ENCODE measurements at places on chromosomes 4 and X.

- DNase-seq = no peak
These were observed 850.5 kb downstream of the CCSER1 start for GRCh38 chr4:90977726-90978125.

- no peak for DNase-seq
These were observed 139.2 kb downstream of the ASMT start for GRCh38 chrX:1754077-1754476.

- no peak for DNase-seq
These were observed 200.6 kb downstream of the CHIC2 start for GRCh38 chr4:53863736-53864365.

DNA sequence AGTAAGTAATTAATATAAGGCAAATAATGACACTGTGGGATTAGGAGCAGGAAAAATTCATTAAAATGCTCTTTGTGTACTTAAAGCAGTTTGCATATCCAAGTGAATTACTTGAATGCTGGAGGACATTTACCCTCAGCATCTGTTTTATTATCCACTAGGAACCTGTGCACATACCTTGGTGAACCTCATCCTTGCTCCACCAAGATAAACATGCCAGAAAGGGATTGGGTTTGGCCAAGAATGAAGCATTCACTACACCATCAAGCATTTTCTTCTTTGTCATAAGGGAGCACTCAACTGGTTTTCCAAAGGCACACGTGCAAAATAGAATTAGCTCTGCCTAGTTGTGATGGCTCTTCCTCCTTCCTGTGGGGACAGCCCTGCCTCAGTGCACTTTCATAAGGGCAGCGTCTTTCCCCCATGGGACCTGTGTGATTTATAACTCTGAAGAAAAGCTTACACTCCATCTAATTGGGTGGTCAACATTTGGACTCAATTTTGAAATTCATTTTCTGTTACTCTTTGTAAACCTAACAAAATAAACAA lies 291.7 kb downstream of the USP46 start:
- no peak for DNase-seq

- DNase-seq = peak; percentile 78
These were observed 19.7 kb upstream of the ABCG2 start for GRCh38 chr4:88177983-88178625.

- DNase-seq = no peak
These were observed 115.1 kb downstream of the CRLF2 start for GRCh38 chrX:1097328-1097727.

GRCh38 chr4:37836838-37837440 lies 10.5 kb downstream of the PGM2 start:
- DNase-seq = peak; percentile 60

DNA sequence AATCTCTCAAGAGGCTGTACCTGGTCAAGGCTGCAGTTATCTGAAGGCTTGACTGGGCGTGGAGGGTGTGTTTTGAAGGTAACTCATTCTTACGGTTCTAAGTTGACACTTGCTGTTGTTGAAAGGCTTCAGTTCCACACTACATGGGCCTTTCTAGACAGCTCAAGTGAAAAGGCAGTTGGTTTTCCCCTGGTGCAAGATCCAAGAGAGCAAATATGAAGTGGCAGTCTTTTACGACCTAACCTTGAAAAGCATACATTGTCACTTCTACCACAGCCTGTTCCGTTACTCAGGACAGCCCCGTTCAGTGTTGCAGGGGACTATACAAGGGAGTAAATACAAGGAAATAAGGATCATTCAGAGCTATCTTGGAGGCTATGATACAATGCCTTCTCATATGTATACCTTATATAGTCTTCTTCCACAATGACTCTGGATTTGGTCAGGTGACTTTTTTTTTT lies 46.2 kb downstream of the PDS5A start:
- DNase-seq = no peak

GRCh38 chrX:119008110-119008744 lies 33.8 kb downstream of the LONRF3 start:
- peak; percentile 22 for DNase-seq

- DNase-seq = no peak
These were observed 138.5 kb downstream of the CHRDL1 start for GRCh38 chrX:110657073-110657472.

- DNase-seq = no peak
These were observed 88.3 kb downstream of the CC2D2A start for GRCh38 chr4:15557786-15558550.

GRCh38 chr4:38302910-38303309 lies 342.7 kb downstream of the PTTG2 start:
- DNase-seq = no peak

GRCh38 chr4:26253968-26254367 lies 66.8 kb upstream of the RBPJ start:
- no peak for DNase-seq

- DNase-seq = no peak
These were observed 14.5 kb upstream of the LNX1 start for GRCh38 chr4:53605783-53606182.

GRCh38 chr4:6229095-6229494 lies 28.7 kb upstream of the JAKMIP1 start:
- DNase-seq = no peak

- no peak for DNase-seq
These were observed 224.0 kb upstream of the HHIP start for GRCh38 chr4:144421839-144422565.
